T-helper 1 cell (primary cell): ENCODE measurements at places on chromosomes 3 and 15.

- DNase-seq = no peak
Observed at GRCh38 chr15:65631503-65631902, 9.8 kb downstream of the SLC24A1 start.

DNA sequence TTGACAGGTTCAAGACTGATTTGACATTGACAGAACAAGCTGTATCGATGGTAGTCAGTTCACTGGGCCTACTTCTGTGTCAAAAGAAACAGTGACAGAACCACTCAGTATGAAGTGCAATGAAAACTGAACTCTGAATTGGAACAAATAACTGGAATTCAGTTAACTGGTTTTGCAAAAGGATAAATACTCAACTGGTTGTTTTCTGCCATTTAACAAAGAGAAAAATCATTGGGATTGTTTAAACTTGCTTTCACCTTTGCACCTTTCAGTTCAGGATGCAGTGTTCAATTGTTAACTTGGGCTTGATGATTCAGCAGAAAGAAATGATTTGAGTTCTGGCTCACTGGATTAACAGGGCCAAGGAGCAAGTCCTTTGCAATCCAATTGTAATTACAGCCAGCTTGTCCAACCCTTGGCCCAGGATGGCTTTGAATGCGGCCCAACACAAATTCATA is 4.9 kb downstream of the BTD start:
- DNase-seq = no peak

- no peak for DNase-seq
Observed at GRCh38 chr15:96336596-96337364, 6.3 kb downstream of the NR2F2 start.

GRCh38 chr15:38695249-38696108 is 130.9 kb upstream of the RASGRP1 start:
- DNase-seq = no peak

- no peak for DNase-seq
Observed at GRCh38 chr15:26179906-26180305, 316.8 kb upstream of the ATP10A start.

DNA sequence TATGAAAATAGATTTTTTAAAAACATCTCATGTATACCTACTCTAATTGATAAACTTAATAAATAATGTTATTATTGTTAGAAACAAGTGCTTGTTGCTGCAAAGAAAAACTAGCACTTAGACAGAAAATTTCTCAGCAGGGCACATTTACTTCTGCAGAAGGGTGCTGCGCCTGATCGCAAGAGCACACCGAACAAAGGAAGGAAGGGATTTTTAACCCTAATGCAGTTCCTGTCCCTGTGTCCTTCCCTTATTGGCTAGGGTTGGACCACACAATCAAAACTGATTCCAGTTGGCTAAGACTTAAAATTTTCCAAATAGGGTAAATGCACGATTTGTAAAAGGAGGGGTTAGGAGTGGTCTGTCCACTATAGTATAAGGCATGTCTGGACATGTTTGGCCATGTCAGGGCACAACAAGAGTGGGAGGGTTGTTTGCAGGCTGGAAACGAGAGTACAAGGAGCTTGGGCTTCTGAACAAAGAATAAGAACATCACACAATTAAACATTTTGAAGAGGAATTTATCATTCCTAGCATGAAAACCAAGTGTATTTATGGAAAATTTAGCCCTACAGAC is 4.7 kb downstream of the DTWD1 start:
- no peak for DNase-seq

- DNase-seq = no peak
Observed at GRCh38 chr3:152127058-152127457, 141.7 kb upstream of the MBNL1 start.

- DNase-seq = no peak
Observed at GRCh38 chr15:89888214-89888804, 5.5 kb downstream of the AP3S2 start.

DNA sequence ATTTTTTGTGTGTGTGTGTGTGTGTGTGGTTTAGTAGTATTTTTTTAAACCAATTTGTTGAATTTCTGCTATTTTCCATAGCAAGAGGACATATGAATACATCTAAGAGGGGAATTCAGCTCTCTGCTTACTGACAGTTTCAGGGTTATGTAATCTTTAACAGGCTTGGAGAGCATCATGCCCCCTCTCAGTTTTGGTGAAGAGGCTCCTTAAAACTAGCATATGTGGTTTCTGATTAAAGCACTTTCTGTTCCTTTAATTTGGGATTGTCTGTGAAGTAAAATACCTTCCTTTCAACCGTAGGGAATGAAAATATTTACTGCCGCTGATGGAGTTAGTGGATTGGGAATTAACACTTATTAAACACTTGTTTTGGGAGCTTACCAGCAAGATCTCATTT is 19.4 kb upstream of the NFKBIZ start:
- DNase-seq = no peak

GRCh38 chr3:142931222-142931621 is 32.3 kb downstream of the PAQR9 start:
- DNase-seq = no peak

DNA sequence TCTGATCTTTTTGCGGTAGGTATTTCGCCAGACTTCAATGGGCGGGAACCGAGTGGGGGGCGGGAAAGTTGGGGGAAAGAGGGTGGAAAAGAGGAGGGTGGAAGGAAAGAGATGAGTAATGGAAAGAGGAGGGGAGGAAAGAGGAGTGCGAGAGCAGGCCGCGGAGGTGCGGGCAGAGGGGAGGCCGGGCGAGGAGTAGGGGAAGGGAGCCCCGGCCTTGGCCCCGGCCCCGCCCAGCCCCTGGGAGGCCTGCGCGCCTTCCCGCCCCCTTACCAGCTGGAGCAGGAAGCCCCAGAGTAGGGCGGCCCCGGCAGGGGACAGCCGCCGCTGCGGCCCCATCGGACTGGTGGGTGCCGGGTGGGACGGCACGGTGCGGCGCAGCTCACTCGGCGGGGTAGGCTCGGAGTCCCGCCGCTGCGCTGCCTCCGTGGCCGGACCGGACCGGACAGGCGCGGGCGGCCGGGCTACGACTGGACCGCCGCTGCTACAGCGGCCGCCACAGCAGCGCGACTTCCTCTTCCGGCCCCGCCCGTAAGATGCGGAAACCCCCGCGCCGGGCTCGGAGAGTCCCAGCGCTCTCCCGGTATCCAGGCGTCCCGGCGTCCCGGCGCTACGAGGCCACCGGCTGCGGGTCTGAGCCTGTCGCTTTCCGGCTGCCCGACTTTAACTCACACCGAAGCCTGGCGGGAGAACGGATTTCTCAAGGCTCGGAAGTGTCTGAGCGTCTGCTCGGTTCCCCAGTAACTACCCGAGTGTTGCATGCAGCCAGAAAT is at the start of gene SPPL2A:
Gene SPPL2A (minus strand): TSS at position 512 of the 773 bp plus-strand sequence. CDS start 173 bp downstream, at position 339.
- peak; percentile 67 for DNase-seq

DNA sequence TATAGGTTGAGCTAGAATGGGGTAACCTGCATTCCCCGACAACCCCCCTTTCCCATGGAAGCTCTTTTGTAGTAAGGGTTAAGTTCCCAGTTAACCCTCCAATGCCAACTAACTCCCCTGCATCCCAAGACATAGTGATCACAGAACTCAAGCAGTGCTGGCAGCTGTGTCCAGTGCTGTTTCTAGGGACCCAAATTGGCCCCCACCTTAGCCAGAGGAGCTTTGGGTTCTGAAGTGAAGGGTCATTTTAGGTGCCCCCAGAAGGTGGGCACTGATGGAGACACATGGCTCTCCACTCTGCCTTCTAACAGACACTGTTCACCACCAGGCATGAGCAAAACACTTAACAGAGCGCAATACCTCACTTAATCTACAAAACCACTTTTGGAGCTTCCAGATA is 7.1 kb downstream of the FBXL22 start:
- DNase-seq = no peak

GRCh38 chr3:42753757-42754156 is 19.3 kb downstream of the CCDC13 start:
- DNase-seq = no peak

DNA sequence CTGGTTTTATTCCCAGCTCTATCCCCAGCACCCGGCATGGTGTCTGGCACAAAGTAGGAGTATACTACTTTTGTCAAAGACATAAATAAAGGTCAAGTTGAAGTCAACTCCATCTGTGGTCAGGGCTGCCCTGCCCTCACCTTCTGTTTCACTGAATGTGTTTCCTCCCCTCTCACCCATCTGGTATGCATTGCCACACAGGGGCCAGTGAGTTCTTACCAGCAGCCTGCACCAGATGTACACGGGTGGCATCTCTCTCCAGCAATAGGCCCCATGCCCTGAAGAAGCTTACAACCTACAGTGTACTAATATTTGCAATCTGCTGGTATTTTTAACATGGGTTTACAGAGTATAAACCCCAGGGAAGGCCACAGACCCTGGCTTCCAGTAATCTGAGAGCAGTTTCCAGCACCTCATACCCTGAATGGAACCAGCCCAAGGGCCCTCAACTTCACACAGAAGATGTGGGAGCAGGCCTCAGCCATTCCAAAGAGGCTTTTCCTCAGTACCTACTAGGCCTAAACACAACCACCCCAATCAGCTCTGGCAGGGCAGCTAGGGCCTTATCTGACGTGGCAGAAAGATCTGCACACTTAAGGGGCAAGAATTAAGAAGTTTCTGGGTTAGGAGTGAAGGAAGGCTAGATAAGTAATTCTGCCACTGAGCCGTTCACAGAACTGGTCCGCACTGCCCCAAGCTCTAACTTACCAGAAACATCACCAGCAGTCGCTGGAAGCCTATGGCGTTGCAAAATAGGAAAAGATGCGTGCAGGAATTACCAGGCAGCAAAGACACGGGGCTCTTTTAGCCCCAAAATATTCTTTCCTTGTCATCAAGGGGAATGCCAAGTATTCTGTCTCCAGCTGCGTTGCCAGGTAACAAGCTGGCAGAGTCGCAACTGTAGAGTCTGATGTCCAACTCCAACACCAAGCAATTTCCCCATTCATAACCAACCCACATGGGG is 2.1 kb downstream of the IDH2 start:
- no peak for DNase-seq

GRCh38 chr3:143134471-143134870 is 14.9 kb downstream of the CHST2 start:
- DNase-seq = no peak

- no peak for DNase-seq
Observed at GRCh38 chr15:66733976-66734375, 31.9 kb downstream of the SMAD6 start.

DNA sequence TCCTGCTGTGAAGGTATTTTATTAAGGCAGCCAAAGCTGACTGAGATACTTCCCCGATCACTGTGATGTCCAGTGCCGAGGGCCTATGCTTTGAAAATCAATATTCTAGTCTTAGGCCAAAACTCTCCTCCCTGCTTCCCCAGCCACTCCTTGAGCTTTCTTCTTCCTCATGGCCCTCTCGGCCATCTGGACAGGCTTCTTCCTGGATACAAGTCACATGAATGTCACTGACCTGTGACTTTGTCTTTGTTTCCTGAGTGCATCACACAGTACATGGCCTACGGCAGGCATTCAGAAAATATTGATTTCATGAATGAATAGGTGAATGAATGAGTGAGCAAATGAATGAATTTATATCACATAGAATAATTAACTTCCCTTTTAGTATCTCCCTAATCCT is 24.6 kb upstream of the HES1 start:
- no peak for DNase-seq

DNA sequence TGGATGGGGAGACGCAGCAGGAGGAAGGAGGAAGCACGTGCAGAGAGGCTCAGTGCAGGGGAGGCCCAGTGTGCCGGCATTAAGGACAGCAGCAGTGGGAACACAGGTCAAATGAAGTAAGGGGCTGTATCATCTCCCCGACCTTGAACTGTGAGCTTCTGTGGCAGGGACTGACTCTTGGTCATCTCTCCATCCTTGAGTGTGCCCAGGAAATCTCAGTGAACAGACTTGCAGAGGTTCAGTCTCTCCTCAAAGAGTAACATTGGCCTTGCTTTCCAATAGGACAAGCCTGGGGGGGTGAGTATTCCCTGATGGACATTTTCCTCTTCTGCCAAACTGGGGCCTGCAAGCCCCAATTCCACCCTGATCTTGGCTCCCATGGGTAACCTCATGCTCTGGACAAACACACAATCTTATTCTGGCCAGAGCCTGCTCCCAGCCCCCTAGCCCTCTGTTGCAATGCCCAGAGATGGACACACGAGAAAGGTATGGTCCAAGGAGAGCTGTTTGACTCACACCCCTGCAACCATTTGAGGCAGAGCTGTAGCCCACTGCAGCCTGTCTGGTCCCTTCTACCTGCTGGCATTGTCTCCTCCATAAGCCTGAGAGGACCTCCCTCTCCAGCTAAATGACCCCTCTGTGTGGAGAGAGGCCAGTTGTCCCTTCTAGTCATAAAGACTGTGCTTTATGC is 50.9 kb downstream of the TLE3 start:
- no peak for DNase-seq

DNA sequence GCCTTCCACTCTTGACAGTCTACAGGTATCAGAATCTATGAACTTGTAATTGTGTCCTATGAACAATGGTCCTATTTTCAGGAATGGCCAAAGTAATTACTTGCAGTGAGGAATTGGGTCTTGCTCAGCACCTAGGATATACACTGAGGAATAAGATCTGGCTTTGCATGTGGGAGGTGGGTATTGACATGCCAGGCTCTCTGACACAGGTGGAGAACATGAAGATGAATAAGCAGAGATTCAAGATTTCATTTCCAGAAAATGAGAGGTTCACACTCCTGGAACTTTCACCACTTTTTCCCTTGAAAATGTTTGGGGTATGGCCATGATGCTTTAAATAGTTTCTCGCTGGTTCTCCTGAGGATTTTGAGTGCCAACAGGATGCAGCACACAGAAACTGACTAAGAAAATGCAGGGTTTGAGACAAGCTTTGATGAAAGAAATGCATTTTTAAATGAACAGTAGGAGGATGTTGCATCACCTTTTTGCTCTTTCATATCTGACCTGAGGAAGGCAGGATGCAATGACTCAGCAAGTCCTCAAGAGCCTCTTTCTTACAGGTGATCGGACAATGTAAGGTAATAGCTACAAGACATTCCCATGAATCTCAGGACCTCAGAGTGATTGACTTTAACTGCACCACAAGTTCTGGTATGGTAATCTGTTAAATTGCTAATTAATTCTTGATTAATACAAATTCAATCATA is 3.7 kb downstream of the HRG start:
- DNase-seq = no peak

GRCh38 chr15:66291816-66292570 is 1.4 kb upstream of the DIS3L start:
- DNase-seq = no peak

DNA sequence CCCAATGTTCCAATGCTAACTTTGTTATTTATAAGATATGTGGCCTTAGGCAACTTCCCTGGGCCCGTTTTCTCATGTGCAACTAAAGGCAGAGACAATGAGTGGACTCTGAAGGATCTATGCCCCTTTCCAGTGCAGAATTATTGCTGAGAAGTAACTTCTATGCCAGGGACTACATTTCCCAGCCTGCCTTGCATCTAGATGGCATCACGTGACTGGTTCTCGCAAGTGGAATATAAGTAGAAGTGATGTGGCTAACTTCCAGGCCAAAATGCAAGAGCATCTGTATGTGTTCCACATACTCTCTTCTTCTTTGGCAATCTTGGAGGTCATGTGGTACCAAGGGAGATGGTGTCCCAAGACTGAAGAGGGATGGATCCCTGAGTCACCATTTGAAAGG is 674.4 kb downstream of the NTRK3 start:
- DNase-seq = no peak

GRCh38 chr3:46423588-46423987 is 16.5 kb downstream of the CCRL2 start:
- DNase-seq = no peak
